ENCODE measurements at places on chromosomes 3 and 15. TPM values are rescaled to one million over a fixed set of nuclear protein-coding genes. Genes with fewer than 3 reads are reported as not detected.

ALG1L2 gene
- not detected for total RNA-seq

GNAT1 gene
- total RNA-seq, result not detected

ZNF502 gene
- total RNA-seq, result 1.4 TPM

GTPBP8 gene
- 16.2 TPM for total RNA-seq

MEGF11 gene
- 0.48 TPM for total RNA-seq

LNP1 gene
- 0.66 TPM for total RNA-seq

CCNDBP1 gene
- 23.9 TPM for total RNA-seq

TMIE gene
- total RNA-seq, result 0.13 TPM

CHL1 gene
- total RNA-seq, result not detected

MKRN3 gene
- total RNA-seq, result 3.3 TPM

OR4F15 gene
- not detected for total RNA-seq

QRICH1 gene
- 37.3 TPM for total RNA-seq

PLCH1 gene
- total RNA-seq, result 1.4 TPM

SLC41A3 gene
- 23.4 TPM for total RNA-seq

CPB1 gene
- not detected for total RNA-seq

CACNA1D gene
- 0.49 TPM for total RNA-seq

P2RY14 gene
- total RNA-seq, result not detected

EXOSC7 gene
- 48.4 TPM for total RNA-seq

TNFSF10 gene
- total RNA-seq, result not detected

SLCO2A1 gene
- total RNA-seq, result not detected

NEIL1 gene
- 2.4 TPM for total RNA-seq

TMEM212 gene
- total RNA-seq, result not detected

KLF15 gene
- not detected for total RNA-seq

CNBP gene
- total RNA-seq, result 338 TPM

SYNPR gene
- not detected for total RNA-seq

ISL2 gene
- 4.3 TPM for total RNA-seq

LAMB2 gene
- total RNA-seq, result 88.8 TPM

AADACL2 gene
- not detected for total RNA-seq

ALS2CL gene
- total RNA-seq, result 6.3 TPM

FMN1 gene
- total RNA-seq, result 0.16 TPM

FBXW12 gene
- not detected for total RNA-seq

ROBO2 gene
- not detected for total RNA-seq

KIF7 gene
- 5.7 TPM for total RNA-seq

SPSB4 gene
- 0.20 TPM for total RNA-seq

Measured in A549 treated with RU486 at 1 μM for 4 hours (cell line).